ENCODE measurements at places on chromosomes 5 and 9.

GRCh38 chr5:57664700-57665099 lies 182.1 kb upstream of the ACTBL2 start:
- DNase-seq = no peak

DNA sequence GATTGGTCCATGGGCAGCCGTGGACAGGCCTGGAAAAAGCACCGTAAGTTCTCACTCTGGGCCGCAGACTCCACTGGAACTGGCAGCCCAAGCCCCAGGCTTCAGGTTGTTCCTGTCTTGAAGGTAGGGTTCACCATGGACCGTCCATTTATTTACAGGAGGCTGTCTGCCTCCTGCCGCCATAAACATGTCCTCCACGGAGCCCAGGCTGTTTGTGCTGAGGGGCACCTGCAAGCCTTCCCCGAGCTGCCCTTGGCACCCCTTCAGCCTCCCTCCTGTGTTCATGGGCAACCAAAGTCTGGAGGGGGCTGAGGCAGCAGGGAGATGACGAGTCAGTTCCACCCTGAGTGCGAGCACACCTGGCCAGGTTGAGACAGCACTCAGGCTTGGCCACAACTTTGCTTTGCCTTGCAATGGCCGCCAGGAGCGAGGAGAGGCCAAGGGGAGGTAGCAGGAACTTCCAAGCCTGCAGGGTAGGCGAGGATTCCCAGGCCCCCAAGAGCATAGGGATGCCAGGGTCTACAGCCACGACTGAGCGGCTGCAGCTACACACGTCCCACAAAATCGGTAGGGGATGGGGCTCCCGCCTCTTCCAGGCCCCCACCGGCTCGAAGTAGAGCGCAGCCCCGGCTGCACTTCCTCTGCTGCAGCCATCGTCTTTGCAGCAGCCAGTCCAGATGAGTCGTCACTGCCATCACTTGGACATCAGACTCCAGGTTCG lies 1625.6 kb upstream of the ACO1 start:
- no peak for DNase-seq

- no peak for DNase-seq
Measured at GRCh38 chr9:92980085-92980745, 32.9 kb downstream of the FGD3 start.

- no peak for DNase-seq
Measured at GRCh38 chr9:129570450-129571297, 50.2 kb downstream of the C9orf50 start.

GRCh38 chr5:8581047-8581446 lies 712.1 kb downstream of the MTRR start:
- DNase-seq = no peak

GRCh38 chr5:177098470-177099141 lies 11.9 kb downstream of the FGFR4 start:
- no peak for DNase-seq

DNA sequence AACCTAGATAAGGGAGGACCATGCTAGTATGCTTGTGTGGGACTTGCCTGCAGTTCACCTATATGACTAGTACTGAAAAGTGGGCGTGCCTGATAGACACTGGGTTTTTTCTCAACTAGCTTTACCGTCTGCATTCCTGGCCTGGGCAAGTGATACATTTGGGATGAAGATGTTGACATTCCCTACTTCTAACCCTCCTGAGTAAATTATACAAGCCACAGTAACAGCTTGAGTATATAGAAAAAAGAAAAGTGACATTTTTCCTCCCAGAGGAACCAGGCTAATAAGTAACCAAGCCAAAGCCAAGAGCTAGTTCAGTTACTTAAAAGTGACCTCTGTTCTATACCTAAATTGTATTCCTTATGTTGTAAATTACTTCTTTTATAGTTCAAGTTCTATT lies 153.8 kb upstream of the CYLC2 start:
- no peak for DNase-seq

DNA sequence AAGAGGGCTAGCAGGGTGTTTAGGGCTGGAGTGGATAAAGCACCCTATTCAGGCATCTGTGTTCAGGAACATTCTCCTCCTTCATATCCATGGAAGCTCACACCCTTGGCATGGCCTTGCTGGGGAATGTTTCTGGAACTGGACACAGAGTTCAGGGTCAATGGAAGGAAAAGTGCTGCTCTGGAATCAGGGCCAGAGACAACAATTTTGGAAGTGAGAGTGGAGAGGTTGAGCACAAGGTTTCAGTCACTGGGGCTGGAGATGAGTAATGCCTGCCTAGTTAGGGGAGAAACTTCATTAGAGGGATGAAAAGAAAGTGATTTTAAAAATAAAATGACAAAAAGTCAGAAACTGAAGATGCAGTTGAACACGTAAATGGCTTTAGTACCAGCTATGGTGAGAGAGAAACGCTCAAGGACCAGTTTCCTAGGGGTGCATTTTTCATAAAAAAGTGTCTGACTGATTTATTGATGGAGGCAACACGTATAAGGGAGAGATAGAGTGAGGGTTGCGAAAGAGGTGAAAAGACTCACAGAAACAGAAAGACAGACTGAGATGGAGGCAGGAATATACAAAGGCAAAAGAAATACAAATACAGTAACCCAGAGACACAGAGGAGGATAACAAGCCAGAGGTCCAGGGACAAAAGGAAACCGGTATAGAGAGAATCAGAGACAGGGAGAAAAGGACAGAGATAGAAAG lies 8.0 kb upstream of the TNFSF15 start:
- no peak for DNase-seq

GRCh38 chr5:62260513-62260912 lies 45.5 kb upstream of the KIF2A start:
- no peak for DNase-seq

- no peak for DNase-seq
Measured at GRCh38 chr5:172873513-172873912, 39.5 kb downstream of the ERGIC1 start.

DNA sequence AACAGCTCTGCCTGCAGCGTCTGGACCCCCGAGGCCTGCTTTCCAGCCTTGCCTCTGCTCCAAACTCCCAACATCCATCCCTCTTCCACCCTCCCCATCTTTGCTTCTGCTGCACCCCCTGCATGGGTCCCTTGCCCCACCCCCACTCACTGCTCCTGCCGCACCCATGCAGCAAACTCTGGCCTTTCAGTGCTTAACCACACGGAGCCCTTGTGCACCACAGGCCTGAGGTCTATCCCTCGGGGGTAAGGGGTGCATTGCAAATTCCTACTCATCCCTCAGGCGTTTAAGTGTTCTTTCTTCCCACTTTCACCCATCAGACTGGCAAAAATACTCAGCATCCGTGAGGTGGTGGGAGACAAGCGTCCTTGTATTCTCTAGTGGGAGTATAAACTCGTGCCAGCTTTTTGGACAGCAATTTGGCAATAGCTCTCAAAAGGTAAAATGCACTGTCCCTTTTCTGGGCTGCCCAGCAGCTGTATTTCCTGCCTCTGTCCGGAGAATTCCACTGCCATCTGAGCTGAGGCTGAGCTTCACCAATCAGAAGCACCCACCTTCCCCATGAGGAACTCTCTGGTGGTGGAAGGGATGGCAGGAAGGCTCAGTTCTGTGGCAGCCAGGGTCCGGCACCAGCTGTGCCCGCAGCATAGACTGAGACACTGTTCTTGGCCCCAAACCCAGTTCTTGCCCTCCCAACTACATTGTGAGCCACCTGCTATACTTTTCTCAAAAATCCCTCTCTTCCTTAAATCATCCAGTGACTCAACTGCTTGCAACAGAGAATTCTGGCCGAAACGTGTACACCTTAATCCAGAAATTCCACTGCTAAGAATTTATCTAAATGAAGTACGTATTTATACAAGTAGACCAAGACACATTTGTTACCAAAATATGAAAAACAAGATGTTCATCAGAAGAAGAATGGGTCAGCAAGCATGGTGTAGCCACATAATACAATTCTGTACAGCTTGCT lies 15.0 kb downstream of the PSMB7 start:
- no peak for DNase-seq

- DNase-seq = peak; percentile 28
Measured at GRCh38 chr9:73270967-73271721, 119.5 kb downstream of the ANXA1 start.

GRCh38 chr9:122406070-122406890 lies 35.5 kb downstream of the PTGS1 start:
- no peak for DNase-seq

DNA sequence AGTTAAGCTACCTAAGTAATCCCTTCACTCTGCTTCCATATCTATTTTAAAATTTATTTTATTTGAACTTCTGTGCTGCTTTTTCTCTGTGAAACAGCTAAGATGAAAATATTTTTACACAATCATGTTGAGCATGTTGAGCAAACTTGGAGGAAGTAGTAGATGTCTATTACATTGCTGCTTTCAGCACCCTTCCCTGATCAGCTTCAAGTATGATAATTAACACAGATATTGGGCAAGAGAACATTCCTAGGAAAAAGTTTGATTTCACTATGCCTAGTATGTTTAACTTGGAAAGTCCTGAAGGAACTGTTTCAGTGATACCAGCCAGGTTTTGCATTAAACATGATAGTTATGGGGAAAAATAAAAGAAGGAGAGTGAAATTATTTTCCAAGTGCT lies 283.6 kb downstream of the ELAVL2 start:
- no peak for DNase-seq

GRCh38 chr5:140868721-140869554 lies at the start of gene PCDHA11:
Gene PCDHA11, plus strand, starts transcription at chr5:140868957. Its CDS starts 147 bp downstream, at chr5:140869104.
- DNase-seq = no peak

DNA sequence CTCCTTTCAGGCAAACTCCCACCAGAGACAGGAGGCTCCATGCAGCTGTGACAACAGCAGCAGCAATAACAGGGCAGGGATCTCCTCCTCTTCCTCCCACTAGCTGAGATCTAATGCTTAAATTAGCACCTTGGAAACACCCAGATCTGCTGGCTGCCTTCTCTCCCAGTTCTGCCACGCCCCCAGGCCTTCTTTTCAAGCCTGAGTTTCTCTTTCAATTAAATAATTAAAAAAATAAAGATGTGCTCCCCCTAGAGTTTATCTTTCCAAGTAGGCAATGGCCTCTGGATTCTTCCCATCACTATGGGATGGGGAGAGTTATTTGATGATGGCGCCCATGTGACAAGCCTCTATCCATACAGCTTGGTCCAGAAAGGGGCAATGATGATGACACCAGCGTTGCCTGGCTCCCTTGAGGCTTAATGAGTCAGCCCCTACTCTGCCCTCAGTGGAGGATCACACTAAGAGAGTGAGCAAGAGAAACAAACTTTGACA lies 3.8 kb downstream of the FAM219A start:
- DNase-seq = no peak

DNA sequence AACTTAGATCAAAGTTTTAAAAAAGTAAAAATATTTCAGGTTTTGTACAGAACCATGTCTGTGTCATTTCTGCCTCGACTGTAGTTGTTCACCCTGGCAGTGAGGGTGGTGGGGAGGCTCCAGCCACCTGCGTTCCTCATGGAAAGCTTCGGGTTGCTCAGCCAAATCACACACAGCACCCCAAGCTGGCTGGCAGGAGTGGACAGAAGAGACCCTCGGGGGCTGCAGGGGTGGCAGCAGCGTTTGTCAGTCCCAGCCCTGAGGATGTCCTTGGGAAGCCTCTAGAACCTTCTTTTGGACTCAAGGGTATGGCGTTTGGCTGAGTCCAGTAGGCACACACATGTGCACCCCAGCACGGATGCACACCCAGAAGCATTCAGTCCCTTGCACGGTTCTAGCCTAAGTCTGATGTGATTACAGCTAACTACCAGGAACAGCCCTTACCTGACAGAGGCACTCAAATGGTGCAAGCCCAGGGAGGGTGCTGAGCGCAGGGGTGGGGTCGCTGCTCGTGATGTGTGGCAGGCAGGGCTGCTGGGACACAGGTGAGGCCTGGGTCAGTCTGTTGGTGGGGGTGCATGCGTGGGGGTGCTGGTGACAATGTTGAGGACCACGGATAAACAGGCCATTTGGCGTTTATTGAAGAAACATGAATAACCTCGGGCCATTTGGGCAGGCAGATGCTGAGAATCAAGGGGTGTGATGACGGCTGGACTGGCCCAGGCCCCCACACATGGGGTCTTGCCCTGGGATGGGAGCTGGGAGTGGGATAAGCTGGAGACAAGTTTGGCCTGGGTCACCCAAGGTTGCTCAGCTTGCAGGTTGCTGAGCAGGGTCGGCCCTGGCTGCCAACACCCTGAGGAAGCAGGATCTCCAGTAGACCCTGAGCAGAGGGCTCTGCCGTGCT lies 103.4 kb downstream of the PHF2 start:
- DNase-seq = no peak

- DNase-seq = no peak
Measured at GRCh38 chr9:71079451-71079850, 42.0 kb downstream of the TRPM3 start.

GRCh38 chr5:135139381-135140134 lies 105.5 kb upstream of the PITX1 start:
- no peak for DNase-seq

DNA sequence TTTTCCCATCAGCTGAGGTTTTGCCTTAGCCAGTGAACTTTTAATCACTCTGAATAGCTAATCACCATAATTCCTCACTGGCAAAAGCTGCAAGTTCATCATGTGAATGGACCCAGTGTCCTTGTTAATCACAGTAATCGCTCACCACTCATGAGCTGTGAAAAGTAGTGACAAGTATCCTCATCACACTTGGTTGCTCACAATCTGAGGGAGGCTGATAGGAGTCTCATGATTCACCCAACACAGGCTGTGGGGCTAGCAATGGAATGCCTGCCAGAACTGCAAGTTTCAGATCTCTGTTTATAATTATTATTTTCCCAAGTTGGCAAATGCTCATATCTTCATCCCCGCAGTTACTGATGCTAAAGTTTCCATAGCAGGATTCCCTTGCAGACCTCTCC lies 467.2 kb downstream of the KIF4B start:
- no peak for DNase-seq

- DNase-seq = no peak
Measured at GRCh38 chr5:79454043-79454442, 59.9 kb downstream of the HOMER1 start.

DNA sequence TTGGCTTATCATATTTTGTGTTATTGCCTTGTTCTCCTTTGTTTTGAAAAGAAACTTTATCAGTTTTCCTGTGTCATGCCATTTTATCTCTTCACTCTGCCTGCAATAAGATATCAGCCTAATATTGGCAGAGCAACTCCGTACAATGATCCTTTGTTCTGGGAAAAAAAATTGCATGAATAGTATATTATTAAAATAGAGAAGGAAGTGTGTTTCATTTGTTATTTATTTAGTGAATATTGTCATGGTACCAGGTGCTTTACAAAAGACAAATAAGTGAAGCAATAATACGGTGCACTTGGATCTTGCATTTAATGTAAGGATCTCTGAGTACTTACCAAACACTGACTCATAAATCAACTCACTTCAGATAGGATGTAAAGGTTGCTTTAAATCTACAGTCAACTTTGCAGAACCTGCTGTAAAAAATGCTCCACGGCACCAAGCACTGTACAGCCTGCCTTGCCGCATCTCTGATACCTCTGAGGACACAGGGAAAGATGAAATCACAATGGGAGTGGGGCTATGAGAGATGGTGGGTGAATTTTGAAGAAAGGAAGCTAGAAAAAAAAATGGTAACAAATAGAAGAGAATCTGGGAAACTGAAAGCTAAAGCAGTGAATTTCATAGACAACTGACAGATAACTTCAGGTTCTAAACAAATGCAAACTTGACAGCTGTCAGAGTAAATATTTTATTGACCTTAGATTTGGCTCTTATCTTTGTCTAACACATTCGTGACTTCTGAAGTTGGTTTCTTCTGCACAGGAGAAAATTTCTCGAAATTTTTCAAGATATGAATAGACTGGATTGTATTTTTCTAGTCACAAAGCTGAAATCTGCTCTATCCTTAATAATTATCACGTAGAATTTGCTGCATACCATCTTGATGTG lies 232.1 kb downstream of the ENC1 start:
- no peak for DNase-seq
